ENCODE measurements at places on chromosomes 5 and 9. TPM values are rescaled to one million over a fixed set of nuclear protein-coding genes. Genes with fewer than 3 reads are reported as not detected.

NDST1 gene
- polyA plus RNA-seq: 45.9 TPM

DDX4 gene
- polyA plus RNA-seq: not detected

NPR2 gene
- polyA plus RNA-seq: 24.7 TPM

ZDHHC11B gene
- 6.6 TPM for polyA plus RNA-seq

PDE6A gene
- polyA plus RNA-seq: 0.07 TPM

RNF208 gene
- polyA plus RNA-seq: 36.0 TPM

RFX3 gene
- polyA plus RNA-seq: 1.3 TPM

CMYA5 gene
- 341 TPM for polyA plus RNA-seq

MARCHF11 gene
- polyA plus RNA-seq: 2.7 TPM

All from right cardiac atrium (tissue), 5 donors.